Smooth muscle cell of the brain vasculature (primary cell): ENCODE measurements at places on chromosomes 2 and 18.

- DNase-seq: no peak
Observed at GRCh38 chr2:132729522-132729921, 59.5 kb upstream of the LYPD1 start.

DNA sequence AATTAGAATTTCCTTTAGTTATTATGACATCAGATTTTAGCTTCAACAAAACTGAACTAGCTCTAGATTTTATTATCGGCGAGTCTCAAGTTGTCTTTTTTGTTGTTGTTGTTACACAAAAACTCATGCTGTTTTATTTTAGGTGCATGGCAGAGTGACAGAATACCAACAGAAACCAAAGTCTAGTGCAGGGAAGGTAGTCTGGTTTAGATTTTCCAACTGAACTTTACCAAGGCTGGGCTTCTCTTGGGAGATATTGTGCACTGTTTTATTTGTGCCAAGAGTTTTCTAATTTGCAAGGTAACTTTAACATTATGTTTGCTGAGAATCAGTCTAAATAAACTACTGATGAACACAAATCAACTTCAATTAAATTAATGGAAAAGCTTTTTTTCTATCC, 43.6 kb upstream of the RASGRP3 start:
- DNase-seq: no peak

- DNase-seq: no peak
Observed at GRCh38 chr2:177771191-177771590, 301.4 kb downstream of the PDE11A start.

DNA sequence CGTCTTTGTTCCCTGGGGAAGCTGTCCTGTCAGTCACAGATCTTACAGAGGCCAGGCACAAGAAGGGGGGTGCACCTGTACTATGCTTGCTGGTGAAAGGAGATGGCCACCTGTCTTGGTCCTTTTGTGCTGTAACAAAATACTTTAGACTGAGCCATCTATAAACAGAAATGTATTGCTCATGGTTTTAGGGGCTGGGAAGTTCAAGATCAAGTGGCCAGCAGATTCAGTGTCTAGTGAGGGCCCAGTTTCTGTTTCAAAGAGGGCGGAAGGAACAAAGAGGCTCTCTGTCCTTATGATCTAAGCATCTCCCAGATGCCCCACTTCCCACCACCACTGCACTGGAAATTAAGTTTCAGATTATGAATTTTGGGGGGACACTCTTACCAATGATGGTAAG, 35.5 kb upstream of the RPL37A start:
- no peak for DNase-seq

GRCh38 chr2:181185421-181185820, 205.0 kb downstream of the UBE2E3 start:
- no peak for DNase-seq

DNA sequence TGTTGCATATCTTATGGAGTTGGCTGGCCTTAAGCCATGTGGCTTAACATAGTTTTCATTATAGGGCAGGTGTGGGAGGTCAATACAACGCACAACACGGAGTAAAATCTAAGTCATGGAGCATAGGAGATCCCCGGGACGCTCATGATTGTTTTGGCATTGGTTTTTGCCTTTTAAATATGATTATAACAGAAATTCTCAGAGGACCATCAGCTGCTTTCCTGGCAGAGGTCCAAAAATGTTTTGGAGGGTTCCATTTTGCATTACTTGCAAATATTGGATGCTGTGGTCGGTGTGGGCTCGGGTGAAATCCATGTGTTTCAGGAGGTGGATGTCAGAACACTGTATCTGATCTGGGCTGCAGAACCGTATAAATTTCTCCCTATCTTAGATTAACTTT, 3.4 kb downstream of the NCOA1 start:
- DNase-seq: no peak

DNA sequence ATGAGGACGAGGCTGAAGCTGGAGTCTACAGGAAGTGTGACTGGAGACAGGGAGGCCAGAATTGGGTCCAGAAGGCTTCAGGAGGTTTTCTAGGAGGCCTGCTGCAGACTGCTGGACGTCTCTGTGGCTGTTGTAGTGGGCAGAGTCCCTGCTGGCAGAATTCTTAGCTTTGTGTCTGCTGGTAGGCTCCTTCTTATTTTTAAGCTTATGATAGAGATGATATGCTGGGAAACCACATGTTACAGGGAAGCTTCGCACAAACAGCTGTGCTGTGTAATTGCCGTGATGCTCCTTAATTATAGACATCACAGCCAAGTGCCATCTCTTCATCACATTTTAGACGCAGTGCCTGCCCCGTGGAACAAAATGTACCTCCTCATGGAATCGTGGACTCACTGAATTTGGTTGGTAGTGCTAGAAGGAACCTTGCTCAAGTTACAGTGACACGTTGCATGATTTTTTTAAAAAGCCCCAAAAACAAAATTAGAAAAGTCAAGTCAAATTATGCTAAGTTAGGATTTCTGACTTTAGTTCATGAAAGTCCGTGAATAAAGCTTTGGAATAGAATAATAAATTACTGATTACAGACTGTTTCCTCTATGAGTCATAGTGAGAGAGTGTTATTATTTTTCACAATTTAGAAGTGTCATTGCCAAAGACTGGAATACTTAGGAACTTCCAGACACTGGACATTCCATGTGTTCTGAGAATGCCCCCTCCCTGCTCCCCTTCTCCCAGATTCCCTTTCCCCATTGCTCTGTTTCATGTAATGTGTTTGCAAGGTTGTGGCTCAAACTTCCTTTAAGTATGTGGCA, 144.1 kb downstream of the FHOD3 start:
- DNase-seq: no peak

DNA sequence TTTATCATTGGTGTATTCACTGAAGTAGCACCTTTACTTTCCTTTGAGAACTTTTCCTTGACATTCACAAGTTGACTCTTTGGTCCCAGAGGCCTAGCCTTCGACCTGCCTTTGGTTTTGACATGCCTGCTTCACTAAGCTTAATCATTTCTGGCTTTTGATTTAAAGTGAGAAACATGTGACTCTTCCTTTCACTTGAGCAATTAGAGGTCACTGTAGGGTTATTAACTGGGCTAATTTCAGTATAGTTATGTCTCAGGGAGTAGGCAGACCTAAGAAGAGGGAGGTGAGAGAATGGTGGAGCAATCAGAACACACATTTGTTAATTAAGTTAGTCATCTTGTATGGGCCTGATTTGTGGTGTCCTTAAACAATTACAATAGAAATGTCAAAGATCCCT, 1040.7 kb upstream of the SLC39A10 start:
- DNase-seq: no peak

DNA sequence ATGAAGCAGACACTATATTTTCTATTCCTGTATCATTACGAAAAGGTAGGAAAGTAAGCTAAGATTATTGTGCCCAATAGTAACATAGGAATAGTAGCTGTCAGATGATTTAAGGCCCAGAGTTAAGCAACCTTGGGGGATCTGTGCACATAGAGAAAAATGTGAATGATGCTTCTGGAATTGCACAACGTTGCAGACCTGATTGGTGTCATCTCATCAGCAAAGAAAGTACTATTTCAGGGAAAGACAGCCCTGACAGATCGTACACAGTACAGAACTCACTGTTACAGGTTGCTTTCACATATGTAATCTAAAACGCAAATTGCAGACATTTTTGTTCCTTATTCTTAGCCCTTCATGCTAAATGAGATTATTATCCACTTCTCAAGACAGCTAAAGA, 535.9 kb downstream of the TRIB2 start:
- no peak for DNase-seq

GRCh38 chr2:62785810-62786597, 80.5 kb downstream of the EHBP1 start:
- no peak for DNase-seq

- DNase-seq: no peak
Observed at GRCh38 chr2:84460670-84461069, 1.6 kb upstream of the SUCLG1 start.

DNA sequence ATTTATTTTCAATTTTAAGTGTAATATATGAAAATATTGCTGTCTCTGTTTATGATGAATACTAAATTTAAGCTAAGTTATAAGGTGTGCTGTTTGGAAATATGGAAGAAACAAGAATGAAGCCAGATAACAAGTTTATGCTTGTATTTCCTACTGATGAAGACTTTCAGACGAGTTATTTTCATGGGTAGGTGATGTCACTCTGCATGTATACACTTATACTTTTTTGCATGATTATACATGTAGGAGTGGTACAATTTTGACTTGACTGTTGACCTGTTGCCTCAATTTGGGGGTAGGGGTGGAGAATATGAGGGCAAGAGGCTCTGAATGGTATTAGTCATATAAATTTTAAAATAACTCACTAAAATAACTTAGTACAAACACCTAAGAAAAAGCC, 133.7 kb downstream of the HAUS1 start:
- DNase-seq: no peak

DNA sequence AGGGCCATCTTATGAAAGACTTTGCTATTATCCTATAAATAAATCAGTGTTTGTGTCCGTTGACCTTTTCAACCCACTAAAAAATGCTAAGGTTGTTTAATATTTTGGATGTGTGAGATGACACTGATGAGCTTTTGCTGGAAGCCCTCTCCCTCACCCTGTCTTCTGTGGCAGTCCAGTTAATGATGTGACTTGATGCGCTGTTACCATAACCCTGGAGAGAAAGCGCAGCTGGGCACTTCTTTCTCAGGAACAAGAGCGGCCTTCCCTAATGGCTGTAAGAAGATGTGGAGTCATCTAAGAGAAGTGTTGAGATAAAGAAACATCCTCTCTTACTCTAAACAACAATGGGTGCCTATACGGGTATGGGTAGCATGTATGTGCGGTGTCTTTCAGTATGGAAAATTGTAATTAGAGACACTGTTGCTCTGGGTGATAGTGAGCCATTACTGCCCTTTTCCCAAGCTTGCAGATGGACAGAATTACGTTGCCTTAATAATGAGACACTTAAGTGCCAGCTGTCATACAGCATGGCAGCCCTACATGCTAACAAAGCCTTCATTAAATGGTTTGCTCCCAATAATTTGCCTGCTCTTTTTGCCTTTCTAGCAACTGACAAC, 165.6 kb upstream of the NABP1 start:
- DNase-seq: no peak

- DNase-seq: no peak
Observed at GRCh38 chr2:43169099-43169945, 57.1 kb downstream of the ZFP36L2 start.

DNA sequence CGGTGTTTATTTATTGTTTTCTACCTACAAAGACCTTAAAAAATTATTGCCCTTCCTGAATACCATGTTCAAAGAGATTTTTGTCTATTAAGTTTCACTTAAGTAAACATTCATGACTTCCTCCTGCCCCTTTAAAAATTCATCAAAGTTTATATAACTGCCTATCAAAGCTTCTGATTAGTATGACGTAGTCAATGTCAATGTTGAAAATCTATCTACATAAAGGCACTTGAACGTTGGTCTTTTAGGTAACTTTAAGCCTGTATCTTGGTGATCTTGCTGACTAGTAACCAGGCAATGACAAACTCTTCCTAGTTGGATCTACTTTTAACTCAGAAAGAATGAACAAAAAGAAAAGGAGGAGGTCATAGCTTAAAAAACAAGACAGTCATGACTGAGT, 97.2 kb downstream of the MAIP1 start:
- DNase-seq: no peak

DNA sequence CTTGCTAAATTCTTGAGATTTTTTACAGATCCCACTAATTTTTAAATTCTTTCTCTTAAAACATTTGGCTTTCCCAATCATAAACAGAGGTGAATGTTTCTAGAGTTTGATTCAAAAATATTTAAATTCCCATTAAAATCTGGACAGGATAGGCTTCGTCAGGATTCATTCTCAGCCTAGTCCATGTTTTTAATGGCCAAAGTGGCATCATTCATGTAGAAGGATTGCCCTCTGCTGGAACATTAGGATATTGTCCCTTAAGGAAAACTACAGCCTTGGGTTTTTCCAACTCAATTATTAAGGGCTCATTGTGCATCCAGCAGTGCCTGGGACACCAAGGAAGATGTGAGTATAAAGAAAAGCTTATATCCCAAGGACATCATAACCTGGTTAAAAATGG, 71.7 kb downstream of the TPGS2 start:
- DNase-seq: peak; percentile 21

- DNase-seq: peak; percentile 62
Observed at GRCh38 chr2:237806334-237806733, 7.8 kb downstream of the RBM44 start.

DNA sequence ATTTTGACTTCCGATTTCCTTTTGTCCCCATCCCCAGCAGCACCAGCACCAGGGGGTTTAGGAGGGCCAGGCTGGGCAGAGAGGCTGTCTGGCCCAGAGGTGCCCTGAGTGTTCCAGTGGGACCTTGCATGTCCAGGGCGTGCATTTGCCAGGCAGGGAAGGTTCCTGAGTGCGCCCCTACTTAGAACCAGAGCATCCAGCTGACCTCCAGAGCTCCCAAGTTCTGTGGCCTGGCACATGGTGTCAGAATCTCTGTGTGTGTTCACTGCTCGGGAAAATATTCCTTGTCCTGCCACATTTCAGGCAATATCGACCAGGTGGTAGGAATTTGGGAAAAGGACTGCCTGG, 5.5 kb downstream of the SIX3 start:
- no peak for DNase-seq

DNA sequence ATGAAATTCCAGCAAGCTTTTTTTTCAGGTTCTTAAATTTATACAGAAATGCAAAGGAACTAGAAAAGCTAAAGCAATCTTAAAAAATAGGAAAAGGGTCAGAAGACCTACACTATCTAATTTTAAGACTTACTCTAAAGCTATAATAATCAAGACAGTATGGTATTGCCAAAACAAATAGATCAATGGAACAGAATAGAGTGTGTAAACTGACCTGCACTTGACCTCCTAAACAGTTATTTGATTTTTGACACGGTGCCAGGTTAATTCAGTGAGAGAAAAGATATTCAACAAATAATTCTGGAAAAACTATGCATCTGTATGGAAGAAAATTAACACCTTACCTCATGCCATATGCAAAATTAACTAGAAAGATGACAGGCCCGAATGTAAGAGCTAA, 73.6 kb downstream of the OLA1 start:
- no peak for DNase-seq

GRCh38 chr2:65404988-65405697, 27.3 kb downstream of the SPRED2 start:
- no peak for DNase-seq

DNA sequence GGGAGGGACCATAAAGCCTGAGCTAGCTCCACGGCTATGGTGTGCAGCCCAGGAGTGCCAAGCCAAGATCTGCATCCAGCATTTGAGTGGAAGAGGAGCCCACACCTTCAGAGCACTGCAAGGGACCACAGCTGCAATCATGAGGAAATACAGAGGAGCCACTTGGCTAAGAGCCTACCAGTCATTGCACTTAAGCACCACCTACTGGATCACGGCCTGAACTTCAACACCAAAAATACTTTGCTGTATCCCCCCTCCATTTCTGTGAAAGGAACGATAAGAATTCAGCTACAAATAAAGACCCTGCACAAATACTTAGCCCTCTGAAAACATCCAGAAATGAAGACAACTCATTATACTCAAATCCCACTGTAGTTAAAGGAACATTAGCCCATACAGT, 545.3 kb downstream of the TSN start:
- DNase-seq: no peak
